Sigmoid colon (tissue), 7 donors: ENCODE measurements at places on chromosomes 7 and 10. TPM values are rescaled to one million over a fixed set of nuclear protein-coding genes. Genes with fewer than 3 reads are reported as not detected.

DNA sequence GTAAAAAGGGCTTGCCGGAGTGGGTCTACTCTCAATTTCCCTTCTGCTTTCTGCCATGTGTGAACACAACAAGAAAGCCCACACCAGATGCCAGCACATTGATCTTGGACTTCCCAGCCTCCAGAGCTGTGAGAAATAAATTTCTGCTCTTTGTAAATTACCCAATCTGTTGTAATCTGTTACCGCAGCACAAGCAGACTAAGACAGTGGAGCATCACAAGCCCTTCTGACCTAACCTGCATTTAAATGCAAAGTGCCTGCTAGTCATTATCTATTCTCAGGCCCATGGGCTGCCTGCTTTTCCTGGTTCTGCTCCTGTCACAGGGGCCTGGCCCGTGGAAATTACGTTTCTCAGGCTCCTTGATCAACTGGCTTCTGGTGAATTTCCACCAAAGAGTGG is 199.3 kb upstream of the AUTS2 start:
- DNase-seq, result no peak

GRCh38 chr10:76297358-76297757 is 865.9 kb downstream of the LRMDA start:
- no peak for DNase-seq

GRCh38 chr10:117216611-117217195 is 19.4 kb downstream of the KCNK18 start:
- peak; percentile 72 for DNase-seq

GRCh38 chr10:24617771-24618396 is 105.8 kb downstream of the ARHGAP21 start:
- DNase-seq, result peak; percentile 71

GRCh38 chr10:56662765-56663447 is 301.8 kb upstream of the ZWINT start:
- DNase-seq, result no peak

CDNF gene
- total RNA-seq, result 1.5 TPM

LMOD2 gene
- not detected for total RNA-seq
